ENCODE measurements at places on chromosomes 1 and 21.
A peak's percentile ranks its signal among the peaks of the same experiment; 100 is the strongest.

DNA sequence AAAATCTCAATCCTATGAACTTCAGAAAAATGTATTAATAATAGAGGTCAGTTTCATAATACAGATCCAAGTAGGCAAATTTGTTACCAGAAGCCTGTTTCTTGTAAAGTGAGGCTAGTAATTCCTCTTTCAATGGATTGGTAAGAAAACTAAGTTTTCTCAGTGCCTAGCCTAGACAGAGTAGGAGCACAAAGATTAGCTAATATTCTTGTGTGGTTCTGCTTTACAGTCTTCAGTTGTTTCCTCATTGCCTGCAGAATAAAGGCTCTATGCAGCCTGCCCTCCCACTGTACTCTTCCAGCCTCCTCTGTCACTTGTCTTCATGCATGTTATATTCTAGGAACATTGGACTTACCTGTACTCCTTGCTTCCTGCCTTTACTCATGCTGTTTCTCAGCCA is 2.4 kb upstream of the PPP1R15B start:
- DNase-seq, result no peak

- no peak for DNase-seq
Observed at GRCh38 chr1:244439391-244440032, 12.2 kb downstream of the ADSS2 start.

GRCh38 chr1:220448217-220448616 is 79.7 kb upstream of the MARK1 start:
- DNase-seq, result no peak

DNA sequence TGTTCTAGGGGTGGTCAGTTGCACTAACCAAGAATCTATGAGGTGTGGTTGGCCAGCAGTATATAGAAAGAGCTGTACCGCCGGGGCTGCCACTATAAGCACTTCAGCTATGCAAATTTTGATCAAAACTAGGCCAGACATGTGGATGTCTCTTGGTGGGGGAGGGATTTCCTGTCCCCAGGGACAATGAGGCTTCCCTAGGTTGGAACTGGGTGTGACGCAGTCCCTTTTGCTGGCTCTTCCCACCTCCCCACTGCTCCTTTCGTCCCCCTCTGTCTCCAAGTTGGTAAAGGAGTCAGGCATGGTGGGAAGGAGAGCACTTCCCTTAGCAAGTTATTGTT is 13.6 kb downstream of the SDCCAG8 start:
- no peak for DNase-seq

GRCh38 chr1:235240960-235241359 is 79.9 kb upstream of the RBM34 start:
- DNase-seq, result no peak

GRCh38 chr1:227042292-227042691 is 102.2 kb downstream of the COQ8A start:
- DNase-seq, result no peak

DNA sequence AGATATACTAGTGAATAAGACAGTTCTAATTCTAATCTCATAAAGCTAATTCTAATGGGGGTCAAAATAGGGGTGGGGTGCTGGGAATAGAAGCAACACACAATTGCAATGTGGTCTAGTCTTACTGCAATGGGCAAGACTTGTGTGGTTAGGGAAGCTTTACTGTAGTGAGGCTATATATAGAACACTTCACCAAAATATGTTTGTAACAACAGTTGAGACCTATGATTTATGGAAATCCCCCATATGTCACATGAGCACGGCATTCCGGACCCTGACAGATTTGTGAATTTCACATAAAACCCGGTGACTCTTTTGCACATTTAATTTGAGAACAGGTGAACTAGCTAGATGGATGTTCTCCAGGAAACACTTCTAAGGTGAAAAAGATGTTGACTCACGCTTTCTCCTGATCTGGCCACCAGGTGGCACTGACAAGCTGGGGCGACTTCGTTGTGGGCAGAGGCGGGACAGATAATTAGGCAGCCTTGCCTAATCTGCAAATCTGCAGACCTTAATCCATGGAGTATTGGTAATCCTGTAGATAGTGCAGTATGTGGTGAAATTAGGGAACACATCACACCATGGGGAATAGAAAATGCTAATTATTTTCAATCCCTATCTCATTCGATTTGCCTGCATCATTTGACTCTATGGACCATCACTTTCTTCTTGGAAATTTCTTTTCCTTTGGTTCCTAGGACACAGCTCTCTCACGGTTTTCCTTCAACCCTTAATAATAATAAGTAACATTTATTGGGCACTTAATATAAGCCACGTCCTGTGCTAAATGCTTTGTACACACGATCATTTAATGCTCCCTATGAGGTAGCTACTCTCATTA is 37.7 kb downstream of the KIAA0040 start:
- DNase-seq, result peak; percentile 28

- DNase-seq, result no peak
Observed at GRCh38 chr21:23725576-23725975, 1881.7 kb downstream of the MRPL39 start.

GRCh38 chr1:232450615-232451014 is 179.3 kb downstream of the SIPA1L2 start:
- no peak for DNase-seq

- DNase-seq, result no peak
Observed at GRCh38 chr1:67721650-67722291, 36.8 kb downstream of the GADD45A start.

- DNase-seq, result peak; percentile 71
Observed at GRCh38 chr1:182601416-182601786, 2.8 kb downstream of the RGS16 start.

GRCh38 chr21:44064852-44065403 is 42.3 kb upstream of the PWP2 start:
- DNase-seq, result no peak

DNA sequence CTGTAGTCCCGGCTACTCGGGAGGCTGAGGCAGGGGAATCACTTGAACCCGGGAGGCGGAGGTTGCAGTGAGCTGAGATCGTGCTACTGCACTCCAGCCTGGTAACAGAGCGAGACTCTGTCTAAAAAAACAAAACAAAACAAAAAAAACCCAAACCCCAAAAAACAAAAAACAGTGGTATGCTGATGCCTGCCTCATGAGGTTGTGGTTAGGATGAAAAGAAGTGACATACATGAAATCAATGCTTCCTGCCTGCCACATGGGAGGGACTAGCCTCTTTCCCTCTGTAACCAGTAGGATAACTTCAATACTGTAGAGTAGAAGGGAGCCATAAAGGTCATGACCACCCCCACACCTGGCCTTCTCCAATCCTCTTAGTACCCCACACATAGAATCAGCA is 55.2 kb downstream of the TENT5C start:
- DNase-seq, result no peak

- no peak for DNase-seq
Observed at GRCh38 chr1:168420177-168420576, 123.6 kb downstream of the XCL2 start.

- DNase-seq, result no peak
Observed at GRCh38 chr1:40830419-40830943, 31.7 kb downstream of the CITED4 start.

DNA sequence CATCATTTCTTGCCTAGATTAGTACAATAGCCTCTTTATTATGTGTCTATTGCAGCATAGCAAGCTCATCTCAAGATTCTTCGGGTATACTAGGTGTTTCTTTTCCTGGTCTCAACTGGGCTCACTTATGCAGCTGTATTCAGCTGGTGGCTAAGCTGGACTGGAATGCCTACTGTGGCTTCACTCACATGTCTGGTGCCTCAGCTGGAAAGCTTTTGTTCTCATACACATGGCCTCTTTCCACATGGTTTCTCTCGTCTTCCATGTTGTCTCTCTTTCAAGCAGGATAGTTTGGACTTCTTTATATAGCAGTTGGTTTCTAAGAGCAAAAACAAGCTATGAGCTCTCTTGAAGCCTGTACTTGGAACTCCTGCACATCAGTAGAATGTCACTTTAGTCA is 45.2 kb downstream of the PKN2 start:
- no peak for DNase-seq

DNA sequence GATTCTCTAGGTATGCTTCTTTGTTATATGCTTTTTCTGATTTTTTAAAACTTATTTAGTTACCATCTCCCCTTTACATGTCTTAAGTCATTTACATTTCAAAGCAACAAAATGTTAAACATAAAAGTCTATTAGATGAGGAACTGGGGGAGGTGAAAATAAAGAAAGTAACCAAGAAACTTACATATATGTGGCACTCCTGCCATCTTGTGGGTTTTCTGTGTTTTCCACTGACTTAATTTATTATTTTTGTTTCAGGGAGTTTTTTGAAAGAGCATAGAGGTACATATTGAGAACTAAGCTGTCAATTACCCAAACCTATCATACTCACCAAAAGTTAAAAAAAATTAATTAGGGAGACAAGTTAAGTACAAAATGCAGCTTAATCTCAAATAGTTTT is 1531.1 kb downstream of the MRPL39 start:
- no peak for DNase-seq

- DNase-seq, result no peak
Observed at GRCh38 chr1:213821175-213821942, 166.4 kb upstream of the PROX1 start.

- DNase-seq, result peak; percentile 10
Observed at GRCh38 chr1:9128520-9129265, at the start of gene GPR157. TSS of gene GPR157 (minus strand) at chr1:9129102. CDS start at chr1:9129027, 75 bp downstream.

DNA sequence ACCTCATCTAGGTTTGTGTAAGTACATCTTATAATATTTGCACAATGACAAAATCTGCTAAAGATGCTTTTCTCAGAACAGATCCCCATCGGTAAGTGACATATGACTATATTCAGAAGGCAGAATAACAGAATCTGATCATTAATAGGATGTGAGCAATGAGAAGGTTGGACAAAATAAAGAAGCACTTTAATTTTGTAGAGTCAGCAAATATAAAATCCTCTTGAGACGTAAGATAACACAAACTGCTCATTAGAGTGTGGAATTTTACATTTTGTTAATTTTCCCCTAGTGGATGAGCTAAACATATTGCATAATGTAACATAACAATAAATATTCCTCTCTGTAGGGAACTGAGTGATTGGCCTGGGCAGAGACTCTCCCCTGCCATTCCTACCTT is 658.4 kb upstream of the ZP4 start:
- no peak for DNase-seq

All from NCI-H748 treated with DMSO at 0.1 percent for 48 hours (cell line).